ENCODE measurements at places on chromosomes 5 and 9. TPM values are rescaled to one million over a fixed set of nuclear protein-coding genes. Genes with fewer than 3 reads are reported as not detected.

GRCh38 chr5:366541-367357 lies 45.2 kb downstream of the AHRR start:
- H3K27me3 ChIP-seq = peaks cover 4% of the 10 kb centered on the region
- H3K36me3 ChIP-seq = no peaks in the 10 kb centered on the region
- DNase-seq = no peak
- H3K27ac ChIP-seq = no peak overlapping the region

- H3K4me1 ChIP-seq = no peaks in the 10 kb centered on the region
- H3K27ac ChIP-seq = no peak overlapping the region
- no peak for DNase-seq
- peaks cover 2% of the 10 kb centered on the region for H3K27me3 ChIP-seq
- H3K4me3 ChIP-seq = no peak overlapping the region
- no peaks in the 10 kb centered on the region for H3K36me3 ChIP-seq
Measured at GRCh38 chr5:65264420-65264819, 217.3 kb downstream of the ADAMTS6 start.

GABRA6 gene
- total RNA-seq = not detected

GPR150 gene
- total RNA-seq = 1.6 TPM

DNA sequence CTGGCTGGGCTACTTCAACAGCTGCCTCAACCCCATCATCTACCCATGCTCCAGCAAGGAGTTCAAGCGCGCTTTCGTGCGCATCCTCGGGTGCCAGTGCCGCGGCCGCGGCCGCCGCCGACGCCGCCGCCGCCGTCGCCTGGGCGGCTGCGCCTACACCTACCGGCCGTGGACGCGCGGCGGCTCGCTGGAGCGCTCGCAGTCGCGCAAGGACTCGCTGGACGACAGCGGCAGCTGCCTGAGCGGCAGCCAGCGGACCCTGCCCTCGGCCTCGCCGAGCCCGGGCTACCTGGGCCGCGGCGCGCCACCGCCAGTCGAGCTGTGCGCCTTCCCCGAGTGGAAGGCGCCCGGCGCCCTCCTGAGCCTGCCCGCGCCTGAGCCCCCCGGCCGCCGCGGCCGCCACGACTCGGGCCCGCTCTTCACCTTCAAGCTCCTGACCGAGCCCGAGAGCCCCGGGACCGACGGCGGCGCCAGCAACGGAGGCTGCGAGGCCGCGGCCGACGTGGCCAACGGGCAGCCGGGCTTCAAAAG lies 36.9 kb upstream of the TTC1 start:
- H3K4me1 ChIP-seq = peaks cover 15% of the 10 kb centered on the region
- H3K4me3 ChIP-seq = peak overlapping the region; percentile 70
- H3K36me3 ChIP-seq = no peaks in the 10 kb centered on the region
- H3K27me3 ChIP-seq = peaks cover 45% of the 10 kb centered on the region
- no peak overlapping the region for H3K27ac ChIP-seq
- DNase-seq = no peak

TMC1 gene
- not detected for total RNA-seq

CCDC192 gene
- total RNA-seq = not detected

BTNL8 gene
- not detected for total RNA-seq

DNA sequence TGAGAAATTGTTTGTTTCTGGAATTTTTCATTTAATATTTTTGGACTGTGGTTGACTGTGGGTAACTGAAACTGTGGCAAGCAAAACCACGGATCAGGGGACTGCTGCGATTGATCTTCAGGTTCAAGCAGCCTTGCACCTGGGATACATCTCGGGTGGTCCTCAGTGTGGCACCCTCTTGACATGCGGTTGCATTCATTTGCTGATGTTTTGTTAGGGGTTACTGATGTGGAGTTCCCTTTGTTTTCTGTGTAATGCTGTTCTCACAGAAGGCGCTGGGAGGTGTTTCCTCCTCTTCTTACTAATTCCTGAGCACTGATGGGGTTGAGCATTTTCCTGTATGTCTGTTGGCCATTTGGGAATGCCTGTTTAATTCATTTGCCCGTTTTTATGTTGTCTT lies 60.4 kb downstream of the EHMT1 start:
- no peaks in the 10 kb centered on the region for H3K27me3 ChIP-seq
- peak overlapping the region; percentile 32 for H3K27ac ChIP-seq
- no peak overlapping the region for H3K4me3 ChIP-seq

CD274 gene
- total RNA-seq = 4.7 TPM

NELFB gene
- total RNA-seq = 45.9 TPM

- DNase-seq = no peak
- no peak overlapping the region for H3K4me3 ChIP-seq
- H3K36me3 ChIP-seq = no peaks in the 10 kb centered on the region
- H3K4me1 ChIP-seq = peaks cover 5% of the 10 kb centered on the region
- H3K27me3 ChIP-seq = peaks cover 32% of the 10 kb centered on the region
Measured at GRCh38 chr5:38556088-38556598, 303 bp downstream of the LIFR start.

TAF1L gene
- total RNA-seq = 0.05 TPM

C9orf57 gene
- total RNA-seq = not detected

DBH gene
- not detected for total RNA-seq

- no peak for DNase-seq
- no peak overlapping the region for H3K27ac ChIP-seq
- H3K27me3 ChIP-seq = peaks cover 8% of the 10 kb centered on the region
- no peak overlapping the region for H3K4me3 ChIP-seq
- H3K4me1 ChIP-seq = peaks cover 12% of the 10 kb centered on the region
- no peaks in the 10 kb centered on the region for H3K36me3 ChIP-seq
Measured at GRCh38 chr9:19924080-19924479, 135.2 kb upstream of the SLC24A2 start.

- no peaks in the 10 kb centered on the region for H3K36me3 ChIP-seq
- peak overlapping the region; percentile 89 for H3K27ac ChIP-seq
- peaks cover 85% of the 10 kb centered on the region for H3K4me1 ChIP-seq
- no peaks in the 10 kb centered on the region for H3K27me3 ChIP-seq
- peak overlapping the region; percentile 2 for H3K4me3 ChIP-seq
- no peak for DNase-seq
Measured at GRCh38 chr5:172160506-172160905, 27.5 kb downstream of the STK10 start.

- no peak overlapping the region for H3K27ac ChIP-seq
- no peak for DNase-seq
- no peaks in the 10 kb centered on the region for H3K36me3 ChIP-seq
- no peaks in the 10 kb centered on the region for H3K27me3 ChIP-seq
Measured at GRCh38 chr5:33299621-33300208, 141.1 kb upstream of the TARS1 start.

GRCh38 chr5:139825690-139826089 lies 30.1 kb downstream of the PSD2 start:
- H3K27ac ChIP-seq = no peak overlapping the region
- DNase-seq = no peak
- no peak overlapping the region for H3K4me3 ChIP-seq
- no peaks in the 10 kb centered on the region for H3K36me3 ChIP-seq

GRCh38 chr5:127909066-127909465 lies 174.5 kb upstream of the SLC12A2 start:
- H3K27ac ChIP-seq = no peak overlapping the region
- DNase-seq = no peak
- H3K4me3 ChIP-seq = no peak overlapping the region
- H3K27me3 ChIP-seq = no peaks in the 10 kb centered on the region
- H3K4me1 ChIP-seq = no peaks in the 10 kb centered on the region
- H3K36me3 ChIP-seq = peaks cover 2% of the 10 kb centered on the region

DNA sequence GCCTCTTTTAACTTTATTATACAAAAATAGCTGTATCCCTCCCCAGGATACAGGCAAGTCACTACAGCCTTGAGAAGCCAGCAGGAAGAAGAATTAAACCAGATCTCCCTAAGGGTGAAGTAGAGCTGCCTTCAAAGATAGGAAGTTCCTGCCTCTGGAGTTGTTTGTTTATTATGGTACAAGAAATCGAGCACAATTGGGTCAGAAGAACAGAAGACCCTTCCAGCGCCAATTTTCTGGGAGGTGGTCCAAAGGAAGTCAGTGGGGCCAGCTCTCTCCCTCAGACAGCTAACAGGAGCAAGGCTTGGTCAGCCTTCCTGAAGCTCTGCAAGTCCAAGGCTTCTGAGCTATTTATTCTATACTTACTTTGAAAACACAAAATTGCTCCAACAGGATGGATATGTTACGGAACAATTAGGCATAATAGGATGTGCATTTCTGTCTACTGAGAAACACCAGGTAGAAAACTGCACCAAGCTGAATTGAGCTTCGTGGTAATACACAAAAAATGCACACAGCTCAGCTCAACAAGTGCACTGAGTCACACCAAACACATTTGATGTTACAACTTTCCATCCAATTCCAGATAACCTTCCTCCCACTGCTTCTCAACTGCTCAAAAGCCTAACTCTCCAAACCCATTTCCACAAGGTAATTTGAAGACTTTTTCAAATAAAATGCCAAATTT lies 16.0 kb downstream of the SERINC5 start:
- H3K36me3 ChIP-seq = peaks cover 43% of the 10 kb centered on the region
- peak overlapping the region; percentile 70 for H3K4me3 ChIP-seq
- no peaks in the 10 kb centered on the region for H3K27me3 ChIP-seq
- H3K27ac ChIP-seq = peak overlapping the region; percentile 93

GRCh38 chr5:178277346-178277745 lies 44.7 kb upstream of the PHYKPL start:
- peaks cover 1% of the 10 kb centered on the region for H3K27me3 ChIP-seq
- H3K4me3 ChIP-seq = no peak overlapping the region
- H3K4me1 ChIP-seq = peaks cover 4% of the 10 kb centered on the region
- no peak overlapping the region for H3K27ac ChIP-seq

DNA sequence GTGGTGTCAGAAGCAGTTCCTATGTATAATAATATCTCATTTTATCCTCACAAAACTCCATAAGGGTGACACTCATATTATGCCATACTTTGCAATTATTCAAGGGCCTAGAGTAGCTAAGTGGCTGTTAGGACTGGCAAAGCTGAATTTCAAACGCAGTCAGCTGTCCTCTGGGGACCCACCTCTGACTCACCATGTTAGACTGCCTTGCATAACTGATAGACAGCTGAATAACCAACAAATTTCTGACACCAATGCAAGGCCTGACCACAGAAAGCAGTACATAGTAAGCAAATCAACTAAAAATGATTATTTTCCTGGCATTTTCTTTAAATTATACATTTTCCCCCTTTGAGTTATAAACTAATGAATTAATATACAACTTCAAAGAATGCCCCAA lies 251.6 kb upstream of the PTGER4 start:
- H3K4me3 ChIP-seq = no peak overlapping the region
- DNase-seq = no peak
- H3K4me1 ChIP-seq = peaks cover 7% of the 10 kb centered on the region

DNA sequence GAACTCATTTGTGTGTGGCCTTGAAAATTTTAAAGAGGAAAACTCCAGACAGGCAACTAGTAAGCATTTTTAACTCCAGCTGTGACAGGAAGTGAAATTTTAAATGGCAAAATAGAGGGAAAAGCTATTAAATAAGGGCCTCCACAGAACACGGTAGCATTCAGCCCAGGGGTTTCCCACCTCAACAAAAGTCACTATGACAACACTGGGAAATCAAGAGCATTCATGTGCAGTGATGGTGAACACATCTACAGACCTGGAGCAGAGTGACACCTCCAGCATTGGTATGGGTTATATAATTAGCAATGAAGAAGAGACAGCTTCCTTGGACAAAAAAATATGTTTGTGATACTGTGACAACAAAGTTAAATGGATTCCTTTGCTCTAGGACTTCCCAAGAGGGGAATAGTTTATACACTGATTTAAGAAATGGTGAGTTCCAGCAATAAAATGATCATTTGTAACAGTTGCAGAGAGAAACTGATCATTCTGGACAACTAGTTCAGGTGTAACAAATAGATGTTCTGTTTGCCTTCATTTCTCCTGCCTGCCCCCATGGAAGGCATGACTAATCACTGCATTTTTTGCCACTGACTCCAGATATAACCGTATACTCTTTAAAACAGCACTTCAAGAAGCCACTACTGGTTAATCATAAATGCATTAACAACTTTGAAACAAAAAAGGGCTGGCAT lies 93.3 kb upstream of the SLC44A1 start:
- peaks cover 20% of the 10 kb centered on the region for H3K4me1 ChIP-seq
- no peak overlapping the region for H3K27ac ChIP-seq
- H3K4me3 ChIP-seq = no peak overlapping the region
- no peak for DNase-seq
- no peaks in the 10 kb centered on the region for H3K27me3 ChIP-seq

- H3K4me3 ChIP-seq = no peak overlapping the region
- no peak overlapping the region for H3K27ac ChIP-seq
- H3K36me3 ChIP-seq = no peaks in the 10 kb centered on the region
- no peak for DNase-seq
- H3K4me1 ChIP-seq = no peaks in the 10 kb centered on the region
- no peaks in the 10 kb centered on the region for H3K27me3 ChIP-seq
Measured at GRCh38 chr5:91302305-91302704, 80.8 kb downstream of the ARRDC3 start.

Data from naive thymus-derived CD8-positive, alpha-beta T cell (primary cell).